ENCODE measurements at places on chromosomes 5 and 9. TPM values are rescaled to one million over a fixed set of nuclear protein-coding genes. Genes with fewer than 3 reads are reported as not detected.

SPINK6 gene
- total RNA-seq: not detected

SLC25A46 gene
- total RNA-seq: 65.4 TPM

MEGF10 gene
- total RNA-seq: 0.43 TPM

AGXT2 gene
- total RNA-seq: not detected

CCL27 gene
- total RNA-seq: not detected

CXCL14 gene
- 1.8 TPM for total RNA-seq

KCNIP1 gene
- total RNA-seq: not detected

IL33 gene
- total RNA-seq: 29.6 TPM

PCDHB12 gene
- total RNA-seq: 1.3 TPM

SIL1 gene
- total RNA-seq: 46.2 TPM

PRSS3 gene
- total RNA-seq: not detected

KCNV2 gene
- not detected for total RNA-seq

NFIB gene
- total RNA-seq: 116 TPM

TMEM245 gene
- total RNA-seq: 95.1 TPM

SPINK7 gene
- not detected for total RNA-seq

DNA sequence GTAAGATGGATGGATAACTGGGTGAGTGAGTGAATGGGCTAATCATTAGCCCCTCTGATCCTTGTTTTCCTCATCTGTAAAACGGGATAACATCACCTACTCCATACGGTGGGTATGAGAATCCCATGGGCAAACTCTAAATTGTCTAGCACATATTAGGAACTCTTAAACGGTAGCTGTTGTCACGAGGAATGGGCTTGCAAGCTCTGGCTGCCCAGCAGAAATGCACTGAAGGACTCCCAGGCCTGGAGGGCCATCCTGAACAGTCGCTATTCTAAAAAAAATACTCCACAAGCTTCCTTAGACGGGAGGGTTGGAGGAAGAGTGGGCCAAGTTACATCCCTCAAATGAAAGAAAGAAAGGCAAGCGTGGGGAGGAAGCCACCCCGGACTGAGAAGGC lies 711 bp upstream of the POU4F3 start:
- no peak for DNase-seq

DNA sequence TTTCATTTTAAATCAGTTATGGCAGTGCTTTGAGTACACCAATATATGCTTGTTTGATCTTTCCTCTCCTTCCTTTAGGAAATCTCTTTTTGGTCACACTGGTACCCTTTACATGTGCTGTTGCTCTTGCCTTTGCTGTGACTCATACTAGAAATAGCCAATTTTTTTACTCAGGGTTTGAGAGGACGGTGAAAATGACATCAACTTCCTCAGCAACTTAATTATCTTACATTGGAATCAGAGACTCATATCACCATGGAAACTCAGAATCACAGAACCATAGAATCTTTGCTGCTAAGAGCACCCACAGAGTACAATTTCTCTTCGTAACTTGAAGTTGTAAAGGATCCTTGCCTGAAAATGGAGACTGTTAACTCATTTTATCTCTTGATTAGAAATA lies 13.8 kb upstream of the ZNF300 start:
- no peak for DNase-seq

DNA sequence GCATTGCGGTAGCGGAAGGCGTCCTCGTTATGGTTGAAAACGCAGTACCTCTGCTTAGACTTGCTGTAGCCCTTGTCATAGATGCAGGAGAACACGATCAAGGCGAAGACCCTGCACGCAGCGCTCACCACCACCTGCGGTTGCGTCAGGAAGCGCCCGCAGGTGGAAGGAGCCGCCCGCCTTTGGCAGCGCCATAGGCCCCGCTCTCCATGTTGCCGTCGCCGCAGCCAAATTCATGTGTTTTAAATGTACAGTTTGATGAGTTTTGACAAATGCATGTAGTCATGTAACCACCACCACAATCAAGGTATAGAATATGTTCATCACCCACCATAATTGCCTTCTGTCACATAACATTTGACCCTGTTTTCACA lies 84.9 kb upstream of the CEP78 start:
- DNase-seq: no peak

GRCh38 chr9:100492952-100493351 lies 20.0 kb downstream of the TMEFF1 start:
- no peak for DNase-seq

DNA sequence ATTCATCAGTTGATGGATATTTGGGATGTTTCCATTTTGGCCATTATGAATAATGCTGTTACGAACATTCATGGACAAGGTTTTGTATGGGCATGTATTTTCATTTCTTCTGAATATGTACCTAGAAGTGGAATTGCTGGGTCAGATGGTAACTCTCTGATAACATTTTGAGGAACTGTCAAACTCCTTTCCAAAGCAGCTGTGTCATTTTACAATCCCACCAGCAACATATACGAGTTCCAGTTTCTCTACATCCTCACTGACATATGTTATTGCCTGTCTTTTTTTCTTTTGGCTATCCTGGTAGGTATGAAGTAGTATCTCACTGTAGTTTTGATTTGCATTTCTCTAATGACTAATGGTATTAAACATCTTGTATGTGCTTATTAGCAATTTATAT lies 86.7 kb downstream of the PRKACG start:
- no peak for DNase-seq

- DNase-seq: no peak
Observed at GRCh38 chr5:157455057-157455456, 5.0 kb upstream of the NIPAL4 start.

- peak; percentile 76 for DNase-seq
Observed at GRCh38 chr9:109329638-109330258, 8.9 kb upstream of the EPB41L4B start.

DNA sequence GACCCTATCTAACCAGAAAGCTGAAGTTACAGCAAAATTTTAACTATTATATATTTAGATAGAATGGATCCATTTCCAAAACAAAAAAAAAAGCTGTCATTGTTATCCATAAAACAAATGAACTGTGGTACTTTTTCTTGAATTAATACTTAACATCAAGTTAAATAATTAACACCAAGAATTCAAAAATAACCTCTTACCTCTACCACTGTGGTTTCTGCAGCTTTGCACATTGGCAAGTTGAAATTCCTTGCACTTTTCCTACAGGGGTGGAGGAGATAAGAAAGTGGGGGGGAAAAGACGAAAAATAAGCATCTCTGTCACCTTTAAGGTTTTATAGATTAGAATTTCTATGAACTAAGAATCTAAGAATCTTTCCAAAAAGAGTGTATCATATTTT lies 30.0 kb downstream of the OXCT1 start:
- DNase-seq: no peak

DNA sequence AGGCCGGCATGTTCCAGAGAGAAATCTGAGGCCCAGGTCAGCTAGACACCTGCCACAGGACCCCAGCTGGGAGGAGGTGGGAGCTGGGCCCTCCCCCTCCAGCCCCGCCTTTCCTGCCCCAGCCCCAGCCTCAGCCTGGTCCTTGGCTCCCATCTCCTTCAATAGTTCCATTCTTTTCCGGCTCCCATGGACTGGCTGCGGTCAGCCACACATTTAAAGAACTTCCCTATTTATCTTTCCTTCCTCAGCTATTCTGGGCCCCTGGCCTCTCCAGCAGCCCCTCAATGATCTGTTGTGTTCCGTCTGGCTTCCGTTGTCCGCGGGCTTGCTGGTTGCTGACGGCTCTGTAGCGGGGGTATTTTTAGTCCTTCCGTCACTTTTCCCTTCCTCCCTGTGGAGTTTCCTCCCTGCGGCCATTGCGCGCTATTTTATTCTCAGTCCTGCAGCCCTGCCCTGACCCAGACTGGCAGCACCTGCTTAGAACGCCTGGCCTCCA lies 73.8 kb downstream of the AMBP start:
- no peak for DNase-seq

DNA sequence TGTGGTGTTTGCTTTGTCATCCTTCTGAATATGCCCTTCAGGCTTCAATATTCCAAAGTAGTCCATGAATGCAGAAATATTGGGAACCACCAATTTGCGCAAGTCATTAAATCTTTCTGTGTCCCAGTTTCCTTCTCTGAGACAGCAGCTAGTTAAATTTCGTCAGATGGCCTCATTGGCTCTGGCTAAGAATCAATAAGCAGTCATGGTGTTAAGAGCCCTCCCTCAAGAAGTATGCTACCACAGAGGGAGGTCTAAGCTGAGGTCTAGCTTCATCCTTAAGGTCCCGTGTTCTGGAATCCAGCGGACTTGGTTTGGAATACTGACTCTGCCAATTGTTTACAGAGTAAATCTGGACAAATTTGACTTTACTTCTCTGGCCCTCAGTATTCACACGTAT lies 59.1 kb upstream of the C5orf58 start:
- DNase-seq: no peak

GRCh38 chr9:21070906-21071305 lies 6.8 kb downstream of the IFNB1 start:
- no peak for DNase-seq

DNA sequence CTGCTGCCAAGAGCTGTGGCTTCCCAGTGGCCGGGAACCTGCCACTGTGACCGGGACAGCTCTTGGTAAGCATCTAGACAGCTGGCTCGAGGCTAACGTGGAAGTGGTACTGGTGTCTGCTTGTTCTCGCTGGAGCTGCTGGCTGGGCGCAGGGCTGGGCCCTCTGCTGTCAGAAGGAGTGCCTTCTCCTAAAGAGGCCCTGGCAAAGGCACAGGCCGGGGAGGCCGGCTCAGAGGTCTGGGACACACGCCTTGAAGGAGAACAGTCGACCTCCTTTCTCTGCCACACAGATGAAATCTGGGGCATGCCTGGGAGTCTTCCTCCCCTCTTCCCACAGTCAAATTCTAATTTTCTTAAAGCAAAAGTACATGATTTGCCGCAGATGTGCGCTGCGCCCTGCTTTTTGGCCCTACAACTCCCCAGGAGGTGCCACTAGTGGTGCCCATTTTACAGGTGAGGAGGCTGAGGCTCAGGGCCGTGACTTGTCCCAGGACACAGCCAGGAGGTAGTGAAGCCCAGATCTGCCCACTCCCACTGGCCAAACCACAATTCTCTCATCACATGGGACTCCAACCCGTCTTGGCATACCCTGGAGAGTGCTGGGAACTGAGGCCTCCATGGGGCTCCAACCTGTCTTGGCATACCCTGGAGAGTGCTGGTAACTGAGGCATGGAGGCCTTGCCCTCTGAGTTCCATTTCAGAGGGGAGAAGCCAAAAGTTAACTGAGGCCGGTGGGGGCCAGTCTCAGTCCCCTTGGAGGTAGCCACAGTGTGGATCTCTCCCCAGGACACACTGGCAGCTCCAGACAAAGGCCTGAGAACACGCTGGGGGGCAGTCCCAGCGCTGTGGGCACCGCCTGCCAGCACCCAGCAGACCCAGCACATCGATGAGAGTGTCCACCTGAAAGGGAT lies 12.0 kb upstream of the RXRA start:
- peak; percentile 65 for DNase-seq

GRCh38 chr9:2691212-2691611 lies 26.1 kb upstream of the KCNV2 start:
- DNase-seq: no peak

GRCh38 chr5:14413331-14413750 lies 168.3 kb upstream of the OTULINL start:
- no peak for DNase-seq

GRCh38 chr9:72415163-72415562 lies 50.2 kb upstream of the ZFAND5 start:
- DNase-seq: no peak

- no peak for DNase-seq
Observed at GRCh38 chr5:81171769-81172168, 61.4 kb upstream of the CKMT2 start.

DNA sequence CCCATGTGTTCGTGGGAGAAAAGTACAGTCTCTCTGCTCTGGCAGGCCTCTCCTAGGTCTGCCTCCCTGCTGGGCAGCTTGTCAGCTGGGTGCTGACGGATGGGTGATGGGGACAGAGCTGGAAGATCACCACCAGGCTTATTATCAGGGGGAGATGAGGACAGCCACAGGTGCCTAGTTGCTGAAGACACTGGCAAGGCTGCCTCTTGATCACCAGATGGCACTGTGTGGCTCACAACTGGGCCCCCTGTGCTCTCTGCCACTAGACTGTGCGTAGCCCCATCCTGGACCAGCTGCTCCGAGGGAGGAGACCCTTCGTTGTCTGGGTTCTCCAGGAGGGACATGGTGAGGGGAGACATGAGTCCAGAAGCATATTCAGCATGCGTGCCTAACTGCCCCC lies 73.0 kb downstream of the KIF24 start:
- DNase-seq: no peak

GRCh38 chr5:162288647-162289296 lies 221.2 kb downstream of the GABRG2 start:
- no peak for DNase-seq

DNA sequence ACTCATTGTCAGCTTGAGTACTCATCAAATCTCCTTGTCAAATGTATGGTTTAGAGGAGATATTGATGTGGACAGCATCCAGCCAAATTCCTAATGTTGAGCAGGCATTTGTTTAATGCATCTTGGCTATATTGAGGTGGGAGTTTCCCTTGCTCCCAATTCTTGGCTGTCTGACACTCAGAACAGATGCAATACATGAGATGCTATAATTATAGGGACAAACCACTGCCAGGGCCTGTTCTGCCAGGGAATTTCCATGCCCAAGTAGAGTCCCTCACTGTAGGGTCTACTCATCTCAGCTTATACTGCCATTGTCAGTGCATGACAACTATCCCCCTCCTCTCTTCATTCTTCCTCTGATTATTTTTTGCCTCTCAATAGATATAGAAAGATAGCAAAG lies 392.0 kb upstream of the KCNN2 start:
- DNase-seq: no peak

DNA sequence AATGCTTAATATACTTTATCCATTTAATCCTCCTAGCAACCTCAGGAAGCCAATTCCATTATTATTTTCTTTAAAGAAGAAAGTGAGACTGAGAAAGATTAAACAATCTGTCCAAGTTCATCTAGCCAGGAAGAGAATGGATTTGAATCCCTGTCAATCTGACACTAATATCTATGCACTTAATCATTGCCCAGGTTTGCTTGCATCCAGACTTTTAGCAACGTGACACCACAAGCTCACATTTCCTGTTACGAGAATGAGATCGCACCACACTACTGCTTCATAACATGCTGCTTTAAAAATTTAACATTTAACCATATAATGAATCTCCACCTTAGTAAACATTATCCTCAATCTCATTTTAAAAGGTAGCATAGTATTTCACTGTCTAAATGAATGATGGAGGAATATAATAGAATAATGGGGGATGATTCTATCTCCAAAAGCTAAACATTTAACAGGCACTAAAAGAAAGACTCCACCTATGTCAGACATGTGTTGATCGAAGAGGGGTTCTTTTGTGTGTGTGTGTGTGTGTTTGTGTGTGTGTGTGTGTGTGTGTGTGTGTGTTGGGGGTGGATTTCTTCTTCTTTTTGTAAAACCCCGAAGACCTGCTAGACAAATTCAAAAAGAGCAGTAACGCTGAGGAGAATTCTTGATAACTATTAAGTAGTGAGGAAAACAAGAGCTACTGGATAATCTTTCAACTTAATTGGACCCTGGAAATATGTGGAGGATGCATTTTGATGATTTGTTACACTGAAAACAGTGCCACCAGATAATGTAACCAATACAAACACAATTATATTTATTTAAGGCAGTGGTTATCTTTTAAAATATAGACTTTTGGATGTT lies 138.7 kb upstream of the NR3C1 start:
- no peak for DNase-seq

Data from Right ventricle myocardium inferior (tissue), 1 donor.